ENCODE measurements at places on chromosomes 5 and 9.

GRCh38 chr9:136178061-136178772 lies 26.7 kb downstream of the LHX3 start:
- no peak for DNase-seq

GRCh38 chr9:131446276-131446675 lies 52.4 kb downstream of the PRRC2B start:
- DNase-seq = no peak

- no peak for DNase-seq
Observed at GRCh38 chr9:38421498-38422211, 2.6 kb downstream of the IGFBPL1 start.

GRCh38 chr5:41408676-41409443 lies 101.5 kb downstream of the PLCXD3 start:
- peak; percentile 90 for DNase-seq

DNA sequence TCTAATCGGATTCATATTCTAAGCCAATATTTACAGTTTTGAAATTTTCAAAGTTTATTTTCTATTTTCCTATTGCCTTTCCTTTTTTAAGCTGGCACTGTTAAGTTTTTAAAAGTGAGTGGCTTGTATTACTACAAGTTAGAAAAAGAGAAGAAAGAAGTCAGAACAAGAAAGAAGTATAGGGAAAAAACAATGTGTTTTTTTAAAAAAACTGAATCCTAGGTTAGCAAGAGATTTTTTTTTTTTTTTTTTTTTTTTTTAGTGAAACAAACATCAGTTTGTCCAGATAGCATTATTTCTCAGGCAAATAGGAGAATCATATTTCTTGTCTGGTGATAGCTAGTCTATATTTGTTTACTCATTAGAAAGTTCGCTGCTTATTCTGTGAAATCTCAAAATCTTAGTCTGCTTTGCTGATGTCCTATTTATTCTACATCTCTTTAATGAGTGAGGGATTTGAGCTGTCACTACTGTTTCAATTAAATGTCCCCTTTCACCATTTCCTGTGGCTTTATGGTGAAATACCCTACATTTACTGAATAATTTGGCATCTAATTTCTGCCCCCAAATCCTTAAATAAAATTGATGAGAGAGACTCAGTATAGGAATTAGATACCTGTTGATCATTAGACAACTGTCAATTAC lies 19.1 kb upstream of the LMNB1 start:
- no peak for DNase-seq

DNA sequence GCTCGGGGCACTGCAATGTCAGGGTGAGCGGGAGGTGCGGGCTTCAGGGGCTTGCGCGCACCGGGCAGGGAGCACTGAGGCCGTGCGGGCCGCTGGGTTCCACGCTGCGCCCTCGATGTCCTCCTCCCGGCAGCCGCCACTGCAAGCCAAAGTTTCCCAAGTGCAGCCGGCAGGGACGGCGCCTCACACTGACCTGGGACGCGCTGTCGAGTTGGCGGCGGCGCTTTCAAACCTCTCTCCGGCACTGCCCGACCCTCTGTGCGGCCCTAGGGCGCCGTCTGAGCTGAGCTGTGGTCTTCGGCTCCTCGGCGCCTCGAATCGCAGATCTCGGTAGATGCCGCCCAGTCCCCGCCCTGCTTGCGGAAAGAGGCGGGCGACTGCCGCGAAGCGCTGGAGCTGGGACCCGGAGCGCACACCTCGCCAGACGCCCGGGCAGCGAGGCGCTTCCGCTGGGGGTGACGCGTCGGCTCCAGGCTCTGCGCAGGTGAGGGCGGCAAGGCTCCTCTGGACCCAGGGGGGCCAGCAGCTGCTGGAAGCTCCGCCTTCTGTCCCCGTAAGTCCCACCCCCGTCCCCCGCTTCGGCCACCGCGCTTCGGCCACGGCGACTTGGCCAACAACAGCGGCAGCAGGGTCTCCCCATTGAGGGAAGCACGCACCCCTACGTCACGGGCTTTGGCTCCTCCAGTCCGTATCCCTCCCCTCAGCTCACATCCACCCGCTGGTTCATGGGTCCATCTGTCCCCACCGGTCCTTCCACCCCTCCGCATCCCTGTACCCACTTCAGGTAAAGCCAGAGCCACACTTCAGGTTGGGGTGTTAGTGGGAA lies at the start of gene ANKRD34B:
Gene ANKRD34B (minus strand): TSS at position 320 of the 826 bp plus-strand sequence. CDS start 10,261 bp downstream, outside the sequence.
- DNase-seq = no peak

DNA sequence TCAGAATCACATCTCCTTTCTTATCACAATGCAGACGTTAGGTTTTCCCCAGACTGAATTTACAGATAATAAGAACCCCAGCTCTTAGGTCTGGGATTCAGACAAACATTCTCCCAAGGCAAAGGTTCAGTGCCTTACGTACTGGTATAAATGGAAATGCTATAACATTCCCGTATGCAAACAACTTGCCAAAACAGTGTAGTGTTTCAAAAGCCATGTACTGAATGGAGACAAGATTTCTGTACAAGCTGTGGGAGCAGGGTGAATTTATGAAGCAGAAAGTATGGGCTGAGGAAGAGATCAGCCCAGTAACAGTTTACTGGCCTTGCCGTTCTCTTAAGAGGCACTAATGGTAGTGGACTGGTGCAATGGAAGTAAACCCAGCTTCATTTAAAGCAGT lies 225.5 kb upstream of the ZNF462 start:
- DNase-seq = no peak

DNA sequence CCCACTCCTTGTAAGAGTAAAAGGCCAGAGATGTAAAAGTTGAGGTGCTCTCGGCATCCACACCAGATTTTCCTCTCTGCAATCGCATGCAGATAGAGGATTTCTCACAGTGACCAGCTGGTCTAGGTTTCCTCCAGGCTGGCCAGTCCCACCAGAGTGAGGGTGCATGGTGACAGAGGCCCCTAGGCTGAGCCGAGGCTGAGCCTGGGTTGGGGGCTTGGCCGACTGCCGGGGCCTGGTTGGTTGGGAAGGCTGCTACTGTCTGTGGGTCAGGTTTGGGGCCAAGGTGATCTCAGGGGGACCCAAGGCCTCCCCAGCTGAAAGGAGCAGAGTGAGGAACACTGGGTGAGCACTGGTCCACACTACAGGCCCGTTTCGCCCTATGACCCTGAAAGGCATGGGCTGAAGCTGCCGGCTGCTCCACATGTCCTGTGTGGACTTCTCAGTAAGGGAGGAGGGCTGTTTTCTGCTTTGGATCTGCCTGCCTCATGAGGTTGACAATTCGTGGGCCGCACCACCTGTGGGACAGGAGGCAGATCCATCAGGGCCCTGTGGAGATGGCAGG lies 400.8 kb upstream of the IRX4 start:
- no peak for DNase-seq

DNA sequence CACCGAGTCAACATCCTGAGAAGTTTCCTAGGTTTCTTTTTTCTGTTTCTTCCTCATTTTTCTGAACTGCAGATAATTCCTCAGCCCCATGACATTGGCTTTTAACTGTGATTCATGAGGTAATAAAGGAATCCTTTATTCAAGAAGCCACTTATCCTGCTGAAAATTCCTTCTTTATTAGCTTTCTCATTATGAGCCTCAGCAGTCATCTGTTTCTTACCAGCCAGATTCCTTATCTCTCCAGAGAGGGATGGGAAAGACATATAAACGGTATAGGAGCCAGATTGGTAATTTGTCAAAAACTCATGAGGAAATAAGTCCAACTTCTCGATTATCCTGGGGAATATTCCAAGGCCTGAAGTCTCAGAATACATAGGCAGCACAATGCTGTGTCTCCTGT lies 465.4 kb downstream of the ICE1 start:
- no peak for DNase-seq

DNA sequence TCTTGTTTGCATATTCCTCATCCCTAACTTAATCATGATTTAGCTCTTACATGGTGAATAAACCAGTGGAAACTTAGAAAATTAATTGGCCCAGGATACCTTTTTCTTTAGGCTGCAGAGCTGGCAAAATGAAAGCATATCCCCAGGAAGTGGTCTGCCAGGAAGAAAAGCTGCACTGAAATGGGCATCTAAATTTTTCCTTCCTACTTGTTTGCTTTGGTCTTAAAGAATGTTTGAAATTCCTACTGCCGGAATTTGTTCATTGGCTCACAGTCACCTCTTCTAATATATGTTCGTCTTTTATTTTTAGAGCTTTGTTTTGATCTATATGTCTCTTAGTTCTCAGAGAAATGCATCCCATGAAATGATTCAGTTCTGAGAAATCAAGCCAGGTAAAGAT lies 113.2 kb upstream of the ELL2 start:
- DNase-seq = no peak

GRCh38 chr9:87115785-87116184 lies 168.5 kb upstream of the GAS1 start:
- no peak for DNase-seq

DNA sequence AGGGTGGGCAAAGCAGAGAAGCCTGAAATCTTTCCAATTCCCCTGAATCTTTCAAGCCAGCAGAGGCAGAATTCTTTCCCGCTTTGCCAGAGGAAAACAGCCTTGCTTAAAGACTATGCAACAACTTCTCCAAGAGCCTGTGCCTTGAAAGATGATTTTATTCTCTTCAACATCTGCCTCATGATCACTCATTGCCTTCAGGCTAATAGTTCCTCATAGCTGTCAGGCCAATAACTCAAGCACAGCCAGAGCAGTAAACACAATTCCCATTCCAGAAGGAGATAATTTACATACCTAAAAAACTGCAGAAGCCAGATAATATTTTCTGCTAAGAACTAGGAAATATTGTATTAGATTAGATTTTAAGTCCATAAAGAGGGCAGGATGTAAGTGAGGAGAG lies 92.3 kb upstream of the PUM3 start:
- DNase-seq = no peak

GRCh38 chr9:101569741-101570501 lies 24.8 kb downstream of the PPP3R2 start:
- no peak for DNase-seq

DNA sequence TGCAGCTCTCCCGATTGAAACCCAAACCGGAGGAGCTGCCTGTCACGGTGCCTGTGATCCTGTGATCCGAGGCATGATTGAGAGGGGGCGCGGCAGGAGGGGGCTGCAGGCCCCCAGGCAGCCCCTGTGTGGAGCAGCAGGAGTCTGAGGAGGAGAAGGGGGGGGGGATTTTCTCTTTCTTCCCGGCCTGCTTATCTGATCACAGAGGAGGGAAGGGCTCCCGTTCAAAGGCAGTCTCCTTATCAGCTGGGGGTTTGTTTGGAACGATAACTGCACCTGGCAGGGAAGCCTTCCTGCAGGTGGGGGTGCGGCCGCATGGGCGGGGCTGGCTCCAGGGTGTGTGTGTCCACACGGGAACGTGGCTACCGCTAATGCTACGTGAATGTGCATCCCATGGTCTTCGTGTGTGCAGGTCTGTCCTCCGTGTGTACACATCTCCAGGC lies 38.4 kb downstream of the LMX1B start:
- DNase-seq = no peak

DNA sequence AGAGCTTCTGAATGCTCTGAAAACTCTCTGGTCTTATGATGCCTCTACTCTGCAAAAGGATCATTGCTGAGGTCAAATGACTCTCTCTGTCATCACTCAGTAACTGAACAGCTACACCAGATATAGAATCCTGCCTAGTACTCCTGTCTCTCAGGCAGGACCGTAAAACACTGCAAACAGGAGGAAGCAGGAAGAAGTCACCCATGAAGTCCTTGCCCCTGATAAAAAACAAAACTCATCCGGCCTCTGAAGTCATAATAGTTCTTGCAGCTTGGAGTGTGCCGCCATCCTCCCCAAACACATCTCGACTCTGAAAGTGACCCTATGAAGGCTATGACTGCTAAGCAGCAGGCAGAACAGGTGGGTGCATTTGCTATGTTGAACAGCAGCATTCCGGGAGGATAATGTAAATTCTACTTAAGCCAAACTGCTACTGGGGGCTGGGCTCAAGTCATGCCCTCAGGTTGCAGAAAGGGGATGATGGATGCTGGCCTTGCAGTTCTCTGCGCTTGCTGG lies 81.9 kb upstream of the FAM169A start:
- DNase-seq = peak; percentile 30

GRCh38 chr5:177317959-177318377 lies 6.3 kb upstream of the MXD3 start:
- DNase-seq = peak; percentile 95

- DNase-seq = no peak
Observed at GRCh38 chr5:83400241-83400640, 71.3 kb upstream of the VCAN start.

DNA sequence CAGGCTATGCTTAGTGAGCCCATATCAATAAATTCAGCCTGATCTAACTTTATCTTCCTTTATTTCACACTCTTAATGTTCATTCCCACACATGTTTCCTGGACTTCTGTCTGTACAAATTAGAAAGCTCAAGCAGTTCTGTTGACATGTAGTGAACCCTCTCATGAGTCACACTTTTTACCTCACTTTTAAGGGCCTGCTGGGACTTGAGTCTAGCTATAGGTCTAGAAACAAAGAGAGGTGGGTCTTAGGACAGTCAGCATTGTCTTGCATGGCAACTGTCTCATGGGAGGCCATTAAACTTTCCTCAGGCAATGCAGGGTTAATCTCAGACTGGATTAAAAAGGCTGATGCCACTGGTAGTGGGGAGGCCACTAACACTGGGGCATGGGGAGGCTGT lies 8.6 kb upstream of the CCNH start:
- DNase-seq = no peak

GRCh38 chr9:117315236-117315635 lies 99.6 kb downstream of the ASTN2 start:
- DNase-seq = no peak

Measured in PC-3 (cell line).